ENCODE measurements at places on chromosomes 12 and 14.

DNA sequence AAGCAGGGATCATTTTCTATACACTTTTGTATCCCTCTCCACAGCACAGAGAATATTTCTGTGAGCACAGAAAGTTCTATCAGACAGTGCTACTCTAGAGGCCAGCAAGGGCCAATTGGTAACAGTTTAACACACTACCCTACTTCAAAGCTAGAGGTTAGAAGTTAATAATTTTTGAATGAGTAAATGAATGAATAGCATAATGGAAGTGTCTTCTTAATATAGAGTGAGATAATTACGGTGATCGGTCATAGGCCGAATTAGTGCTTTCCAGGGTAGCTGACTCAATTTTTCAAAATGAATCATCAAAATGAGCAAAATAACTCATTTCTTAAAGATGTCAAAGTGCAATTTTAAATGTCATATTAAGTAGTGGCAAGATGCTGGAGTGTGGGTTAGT is 67.0 kb upstream of the CCDC198 start:
- DNase-seq = no peak

DNA sequence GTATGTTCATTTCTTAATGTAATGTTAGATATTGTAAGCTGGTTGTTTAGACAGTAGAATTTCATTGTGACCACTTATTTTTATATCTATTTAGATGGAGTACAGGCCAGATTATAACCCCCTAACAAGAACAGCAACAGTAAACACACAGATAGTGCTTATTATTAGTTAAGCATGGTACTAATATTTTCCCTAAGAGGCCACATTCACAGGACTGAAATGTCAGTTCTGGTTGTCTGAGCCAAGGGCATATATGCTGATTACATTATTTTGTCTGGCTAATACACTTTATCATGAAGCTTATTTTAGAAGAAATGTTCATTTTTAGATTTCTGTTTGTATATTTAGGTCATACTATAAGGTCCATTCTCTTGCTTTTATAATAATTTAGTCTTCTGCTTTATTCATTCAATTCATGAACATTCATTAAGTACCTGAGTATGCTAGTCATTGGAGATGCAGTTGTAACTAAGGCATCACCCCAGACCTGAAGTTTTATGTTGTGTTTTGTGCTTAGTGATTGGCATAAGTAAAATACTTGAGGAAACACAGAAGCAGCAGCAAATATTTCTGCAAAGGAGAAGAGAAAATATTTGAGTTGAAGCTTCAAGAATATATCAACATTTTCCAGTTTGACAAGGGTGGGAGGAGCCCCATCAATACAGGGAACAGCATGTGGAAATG is 413.7 kb downstream of the RAD51B start:
- no peak for DNase-seq

GRCh38 chr14:102213984-102214658 is 74.4 kb downstream of the WDR20 start:
- DNase-seq = no peak

GRCh38 chr14:50091240-50091913 is 25.0 kb downstream of the VCPKMT start:
- DNase-seq = no peak

- DNase-seq = no peak
Observed at GRCh38 chr12:1692895-1693610, 2.2 kb downstream of the ADIPOR2 start.

DNA sequence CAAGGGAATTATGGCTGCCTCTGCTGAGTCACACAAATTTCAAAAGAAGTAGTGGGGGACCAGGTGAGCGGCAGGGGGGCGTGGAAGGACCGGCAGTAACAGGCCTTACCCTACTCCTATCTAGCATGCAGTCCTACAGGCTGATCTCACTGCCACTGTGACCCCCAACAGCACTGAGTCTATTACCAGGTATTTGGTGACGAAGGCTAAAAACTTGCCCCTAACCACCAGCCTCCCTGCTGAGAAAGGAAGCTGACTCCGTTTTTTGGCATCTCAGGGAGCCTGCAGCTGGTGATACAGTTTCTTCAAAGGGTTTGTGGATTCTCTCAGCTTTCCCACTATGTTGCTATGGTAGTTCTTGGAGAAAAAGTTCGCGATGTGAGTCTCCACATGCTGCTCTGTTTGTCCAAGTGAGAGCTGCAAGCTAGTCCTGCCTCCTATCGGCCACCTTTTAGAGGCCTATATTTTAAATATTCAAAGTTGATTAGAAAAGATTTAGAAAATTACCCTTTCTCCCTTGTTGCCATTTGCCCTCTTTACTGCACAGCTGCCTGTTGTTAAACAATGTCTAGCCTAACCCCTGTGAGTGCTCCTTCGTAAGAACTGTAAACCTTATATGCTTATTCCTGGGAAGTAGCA is 57.1 kb upstream of the SLCO1B1 start:
- DNase-seq = no peak

- no peak for DNase-seq
Observed at GRCh38 chr12:67773896-67774295, 125.4 kb downstream of the DYRK2 start.

- no peak for DNase-seq
Observed at GRCh38 chr14:59316151-59316830, 127.8 kb downstream of the DAAM1 start.

- no peak for DNase-seq
Observed at GRCh38 chr14:80545935-80546854, 334.9 kb upstream of the DIO2 start.

DNA sequence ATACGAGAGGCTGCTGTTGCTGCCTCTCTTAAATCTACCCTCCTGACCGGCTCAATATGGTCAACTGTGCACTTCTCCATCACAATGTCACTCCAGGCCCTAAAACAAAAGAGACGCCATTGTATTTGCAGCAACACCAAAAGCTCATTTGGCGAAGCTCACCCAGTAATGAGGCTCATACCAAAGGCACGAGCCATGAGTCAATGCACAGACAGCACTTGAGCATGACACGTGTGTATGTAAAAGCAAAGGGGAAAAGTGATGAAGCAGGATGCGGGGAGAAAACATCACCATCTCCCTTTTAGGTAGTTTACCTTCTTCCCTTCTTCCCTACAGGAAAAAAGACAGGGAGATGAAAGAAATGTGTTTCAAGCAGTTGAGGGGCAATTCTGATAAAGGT is 150.3 kb downstream of the FOXN3 start:
- DNase-seq = no peak

GRCh38 chr12:121968876-121969275 is 50.5 kb downstream of the CFAP251 start:
- no peak for DNase-seq

GRCh38 chr12:104707194-104707593 is 250.4 kb downstream of the CHST11 start:
- DNase-seq = no peak

DNA sequence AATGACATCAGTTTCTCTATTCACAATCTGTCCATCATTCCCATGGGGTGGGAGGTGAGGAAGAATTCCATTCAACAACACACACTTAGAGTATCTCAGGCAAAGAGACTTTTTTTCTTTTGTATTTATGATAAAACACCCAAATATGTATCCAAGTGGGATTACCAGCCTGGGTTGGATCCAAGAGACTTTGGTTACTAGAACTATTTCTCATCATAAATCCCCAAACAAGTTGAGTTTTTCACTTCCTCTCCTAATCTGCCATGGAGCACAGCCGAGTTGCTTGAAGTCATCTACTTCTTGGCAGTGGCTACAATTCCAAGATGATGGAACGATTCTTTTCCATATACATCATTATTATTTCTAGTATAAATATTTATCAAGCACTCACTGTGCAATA is 209.2 kb upstream of the HMGA2 start:
- DNase-seq = no peak

DNA sequence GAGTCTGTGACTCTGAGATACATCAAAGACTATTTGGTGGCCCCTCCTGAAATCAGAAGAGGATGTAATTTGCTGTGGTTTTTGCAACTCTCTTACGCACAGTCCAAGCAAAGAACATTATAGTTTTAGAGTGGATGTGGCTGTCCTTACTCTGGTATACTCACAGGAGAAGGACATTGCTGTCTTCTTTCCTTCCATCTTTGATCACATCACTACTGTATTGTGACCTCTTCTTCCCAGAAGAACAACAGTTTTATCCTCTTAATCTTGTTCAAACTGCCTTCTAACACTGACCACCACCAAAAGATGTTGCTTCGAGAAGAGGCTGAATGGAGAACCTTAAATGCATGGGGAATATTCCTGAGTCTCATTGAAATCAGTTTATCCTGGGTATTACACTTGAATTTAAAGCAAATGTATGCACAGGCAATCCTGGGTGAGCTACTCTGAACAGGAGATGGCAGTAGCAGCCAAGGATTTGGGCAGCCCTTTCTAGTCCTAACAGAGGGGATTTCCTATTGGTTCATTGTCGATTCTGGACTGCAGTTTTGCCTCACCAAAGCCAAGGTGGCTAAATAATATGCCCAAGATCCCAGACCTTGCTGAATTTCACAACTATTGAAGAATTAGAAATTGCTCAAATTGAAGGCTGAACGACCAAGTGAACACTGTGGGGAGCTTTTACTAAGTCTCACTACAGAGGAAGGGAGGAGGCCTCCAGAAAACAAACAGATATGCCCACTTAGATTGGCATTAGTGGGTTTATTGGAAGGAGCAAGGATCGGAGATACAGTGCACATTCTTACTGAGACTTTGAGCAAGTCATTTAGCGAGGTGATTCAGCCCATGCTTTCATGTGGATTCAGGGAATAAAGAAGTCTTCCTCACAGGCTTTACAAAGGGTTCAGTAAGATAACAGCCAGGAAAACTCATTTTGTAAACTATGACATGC is 282.8 kb downstream of the PAWR start:
- no peak for DNase-seq

- DNase-seq = no peak
Observed at GRCh38 chr12:53290661-53291060, 4.7 kb upstream of the PFDN5 start.

GRCh38 chr14:26088275-26088674 is 509.6 kb downstream of the NOVA1 start:
- DNase-seq = no peak

DNA sequence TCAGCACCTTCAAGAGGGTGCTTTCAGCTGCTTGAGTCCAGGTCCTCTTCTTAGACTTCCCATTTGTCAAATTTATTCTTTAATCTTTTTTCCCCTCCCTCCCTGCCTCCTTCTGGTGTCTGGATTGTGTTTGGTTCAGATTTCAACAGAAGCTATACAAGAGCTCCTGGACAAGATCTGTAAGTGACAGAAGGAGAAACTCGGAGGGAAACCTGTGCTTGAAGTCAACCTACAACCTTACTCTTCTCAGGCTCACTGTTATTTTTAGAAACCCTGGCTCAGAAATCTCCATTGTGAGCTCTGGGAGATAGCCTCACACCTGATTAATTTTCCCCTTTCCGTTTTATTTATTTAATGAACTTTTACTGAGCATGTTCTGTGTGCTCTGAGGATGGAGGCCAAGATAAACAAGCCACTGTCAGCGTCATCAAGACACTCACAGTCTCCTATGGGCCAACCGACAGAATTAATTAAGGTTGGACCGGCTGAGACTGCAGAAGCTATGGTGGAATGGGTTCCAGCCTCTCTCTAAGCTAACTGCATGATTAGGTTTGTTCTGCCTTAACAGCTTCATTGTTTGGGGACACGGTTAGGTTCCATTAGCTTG is 13.5 kb downstream of the PDE1B start:
- DNase-seq = no peak

DNA sequence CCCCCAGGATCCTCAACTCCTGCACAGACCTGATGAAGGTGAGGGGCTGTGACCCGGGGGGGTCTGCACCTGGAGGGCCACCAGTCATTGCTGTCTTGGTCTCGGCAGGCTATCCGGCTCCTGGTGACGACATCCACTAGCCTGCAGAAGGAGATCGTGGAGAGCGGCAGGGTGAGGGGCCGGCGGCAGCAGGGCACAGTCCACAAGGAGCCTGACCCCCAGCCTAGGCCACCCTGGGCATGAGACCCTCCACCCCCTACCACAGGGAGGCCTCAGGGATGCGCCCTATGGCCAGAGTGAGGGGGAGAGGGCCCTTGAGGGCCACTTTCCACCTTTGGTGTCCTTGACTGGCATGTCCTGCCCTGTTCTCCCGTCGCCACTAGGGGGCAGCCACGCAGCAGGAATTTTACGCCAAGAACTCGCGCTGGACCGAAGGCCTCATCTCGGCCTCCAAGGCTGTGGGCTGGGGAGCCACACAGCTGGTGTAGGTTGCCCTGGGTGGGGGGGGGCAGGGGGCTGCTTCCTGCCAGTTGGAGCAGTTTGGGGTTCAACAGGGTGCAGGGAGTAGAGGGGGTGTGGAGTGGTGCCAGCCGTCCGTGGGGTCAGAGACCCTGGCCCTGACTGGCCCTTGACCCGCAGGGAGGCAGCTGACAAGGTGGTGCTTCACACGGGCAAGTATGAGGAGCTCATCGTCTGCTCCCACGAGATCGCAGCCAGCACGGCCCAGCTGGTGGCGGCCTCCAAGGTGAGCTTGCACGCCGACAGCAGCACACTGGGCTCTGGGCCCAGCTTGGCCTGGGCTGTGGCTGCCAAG is 25.0 kb downstream of the HIP1R start:
- peak; percentile 44 for DNase-seq

GRCh38 chr14:106586098-106586704 is 1059.8 kb downstream of the TMEM121 start:
- no peak for DNase-seq

GRCh38 chr12:18718462-18718861 is 19.4 kb downstream of the PLCZ1 start:
- DNase-seq = no peak

DNA sequence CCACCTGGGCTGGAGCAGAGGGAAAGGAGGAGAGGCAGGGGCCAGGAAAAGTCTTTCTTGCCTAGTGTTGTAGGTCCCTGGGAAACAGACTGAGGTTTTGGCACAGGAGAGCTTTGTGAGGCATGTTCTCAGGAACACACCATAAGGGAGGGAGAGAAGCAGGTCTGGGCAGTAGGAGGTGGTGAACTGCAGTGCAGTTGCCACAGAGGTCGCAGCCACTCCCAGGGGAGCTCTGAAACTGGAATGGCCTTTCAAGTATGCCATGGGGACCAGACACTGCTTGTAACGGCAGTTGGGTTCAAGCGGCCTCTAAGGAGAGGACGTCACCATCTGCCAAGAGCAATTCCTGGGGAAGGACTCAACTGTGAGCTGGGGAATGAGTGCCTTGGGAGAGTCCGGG is 35.4 kb upstream of the NKX2-8 start:
- peak; percentile 30 for DNase-seq

- DNase-seq = no peak
Observed at GRCh38 chr12:131129839-131130238, 176.1 kb downstream of the ADGRD1 start.

DNA sequence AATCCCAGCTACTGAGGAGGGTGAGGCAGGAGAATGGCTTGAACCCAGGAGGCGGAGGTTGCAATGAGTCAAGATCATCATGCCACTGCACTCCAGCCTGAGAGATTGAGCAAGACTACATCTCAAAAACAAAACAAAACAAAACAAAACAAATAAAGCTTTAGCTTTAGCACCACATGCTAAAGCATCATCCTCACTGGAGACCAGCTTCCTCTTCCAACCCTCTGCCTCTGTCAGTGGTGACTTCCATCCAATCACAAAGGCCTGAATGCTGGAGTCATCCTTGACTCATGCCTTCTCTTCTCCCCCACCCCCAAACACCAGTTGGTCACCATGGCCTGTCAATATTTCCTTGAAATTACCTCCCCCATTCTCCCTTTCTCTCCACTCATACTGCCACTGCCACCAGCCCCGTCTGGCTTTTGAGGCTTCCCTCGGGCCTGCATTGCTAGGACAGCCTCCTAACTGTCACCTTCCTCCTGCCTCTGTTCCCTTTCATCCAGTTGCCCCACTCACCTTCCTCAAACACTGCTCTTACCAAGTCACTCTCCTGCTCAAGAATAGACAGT is 1.4 kb downstream of the ZNF385A start:
- no peak for DNase-seq

- DNase-seq = no peak
Observed at GRCh38 chr14:54637270-54638134, 70.6 kb downstream of the SAMD4A start.

Data from DMS79 (cell line).